ENCODE measurements at places on chromosomes 1 and 21.

DNA sequence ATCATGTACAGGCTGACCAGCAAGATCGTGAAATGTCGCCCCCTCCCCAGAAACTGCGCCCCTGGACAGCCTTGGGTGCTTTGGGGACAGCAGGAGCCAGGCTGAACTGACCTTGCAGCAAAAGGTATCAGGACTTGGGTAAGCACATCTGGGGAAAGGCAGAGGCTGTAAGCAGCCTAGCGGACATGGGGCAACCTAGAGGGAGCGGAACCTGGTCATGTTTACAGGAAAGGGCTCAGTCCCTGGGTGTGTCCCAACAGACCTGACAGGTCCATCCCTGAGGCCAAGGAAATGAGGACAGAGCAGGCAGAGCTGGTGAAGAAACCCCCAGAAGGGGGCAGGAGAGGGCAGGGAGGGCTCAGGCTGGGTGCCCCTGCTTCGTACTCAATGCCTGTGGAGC lies 3.1 kb upstream of the S100A8 start:
- DNase-seq, result no peak

GRCh38 chr1:226888021-226888420 lies 17.6 kb downstream of the PSEN2 start:
- no peak for DNase-seq

GRCh38 chr1:247536340-247536739 lies at the start of gene OR2C3:
TSS of gene OR2C3 (minus strand) at chr1:247536440. CDS start at chr1:247532511, 3,929 bp downstream.
- DNase-seq, result no peak

GRCh38 chr1:51305371-51305823 lies 25.0 kb downstream of the TTC39A start:
- peak; percentile 10 for DNase-seq

- no peak for DNase-seq
These were observed 5.4 kb upstream of the SIM2 start for GRCh38 chr21:36693489-36694030.

DNA sequence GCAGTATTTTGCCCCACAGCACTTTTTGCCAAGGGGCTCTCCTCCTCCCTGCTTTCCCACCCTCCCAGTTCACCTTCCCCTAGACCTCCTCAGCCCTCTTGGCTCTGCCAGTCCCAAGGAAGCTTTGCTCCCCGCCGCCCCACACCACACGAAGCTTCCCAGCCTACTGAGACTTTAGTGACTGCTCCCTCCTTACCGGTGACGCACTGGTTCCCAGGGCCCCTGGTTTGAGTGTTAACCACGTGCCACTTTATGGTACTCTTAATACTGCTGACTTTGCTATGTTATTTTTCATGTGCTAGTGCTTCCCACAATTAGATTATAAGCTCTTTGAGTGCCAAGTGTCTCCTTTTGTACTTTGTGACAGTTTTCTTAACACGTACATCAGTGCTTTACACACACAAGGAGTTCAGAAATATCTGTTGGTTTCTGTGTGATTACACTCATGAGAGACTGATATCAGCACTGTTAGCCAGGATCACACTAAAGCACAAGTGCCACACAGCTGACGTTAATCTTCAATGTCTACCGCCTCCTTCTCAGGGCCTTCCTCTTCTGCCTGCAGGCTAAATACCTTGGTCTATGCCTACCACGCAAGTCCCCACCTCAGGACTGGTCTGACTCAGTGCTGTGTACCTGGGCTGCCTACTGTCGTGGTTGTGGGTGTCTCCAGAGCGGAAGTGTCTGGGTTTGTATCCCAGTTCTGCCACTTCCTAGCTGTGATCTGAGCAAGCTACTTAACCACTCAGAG lies 61.0 kb downstream of the DNTTIP2 start:
- no peak for DNase-seq

GRCh38 chr1:55443175-55443915 lies 228.2 kb upstream of the USP24 start:
- peak; percentile 90 for DNase-seq

DNA sequence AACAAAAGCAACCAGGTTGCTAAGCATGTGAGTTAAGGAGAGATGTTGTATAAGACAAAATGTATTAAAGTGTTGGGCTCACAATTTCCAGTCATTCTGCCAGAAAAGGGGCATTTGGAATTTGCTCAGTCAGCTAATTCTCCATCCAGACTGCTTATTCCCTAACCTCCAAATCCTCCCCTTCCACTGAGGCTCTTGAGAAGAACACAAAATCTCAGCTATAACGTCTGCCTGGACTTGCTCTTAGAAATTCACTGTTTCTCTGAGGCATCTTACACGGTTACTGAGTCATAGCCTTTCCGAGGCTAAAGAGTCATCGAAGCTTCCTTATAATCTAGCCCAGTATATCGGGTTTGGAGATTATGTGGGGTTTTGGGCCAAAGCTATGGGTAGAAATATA lies 548.2 kb upstream of the ADGRL4 start:
- DNase-seq, result no peak

- peak; percentile 86 for DNase-seq
These were observed 5.3 kb downstream of the DSCAM start for GRCh38 chr21:40841524-40842196.

GRCh38 chr1:214010197-214010573 lies 22.4 kb downstream of the PROX1 start:
- no peak for DNase-seq

DNA sequence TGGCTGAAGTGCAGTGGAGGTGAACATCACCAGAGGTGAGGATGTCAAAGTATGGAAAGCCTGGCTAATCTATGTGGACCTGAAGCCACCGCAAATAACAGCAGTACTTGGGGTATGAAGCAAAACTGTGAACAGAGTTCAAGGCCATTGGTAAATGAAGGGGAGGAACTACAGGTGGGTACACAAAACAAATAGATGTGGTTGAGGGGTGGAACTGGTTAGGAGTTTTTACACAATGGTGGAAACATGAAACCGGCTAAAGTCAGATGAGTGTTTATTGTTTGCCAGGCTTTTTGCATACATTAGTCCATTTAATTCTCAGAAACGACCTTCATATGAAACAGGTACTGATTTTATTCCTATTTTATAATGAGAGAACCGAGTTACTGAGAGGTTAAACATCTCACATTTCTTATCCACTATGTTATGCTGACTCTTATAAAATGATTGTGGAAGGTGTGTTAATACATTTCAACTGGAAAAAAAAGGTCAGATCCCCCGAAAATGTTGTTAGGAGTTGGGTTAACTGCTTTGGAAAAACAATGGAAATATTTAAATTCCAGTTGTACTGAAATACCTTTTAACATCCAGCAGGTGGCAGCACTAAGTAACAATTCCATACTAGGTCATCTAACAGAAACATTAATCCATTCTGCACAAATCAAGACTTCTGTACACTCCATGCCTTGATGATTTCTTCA lies 44.3 kb upstream of the GTF2B start:
- no peak for DNase-seq

DNA sequence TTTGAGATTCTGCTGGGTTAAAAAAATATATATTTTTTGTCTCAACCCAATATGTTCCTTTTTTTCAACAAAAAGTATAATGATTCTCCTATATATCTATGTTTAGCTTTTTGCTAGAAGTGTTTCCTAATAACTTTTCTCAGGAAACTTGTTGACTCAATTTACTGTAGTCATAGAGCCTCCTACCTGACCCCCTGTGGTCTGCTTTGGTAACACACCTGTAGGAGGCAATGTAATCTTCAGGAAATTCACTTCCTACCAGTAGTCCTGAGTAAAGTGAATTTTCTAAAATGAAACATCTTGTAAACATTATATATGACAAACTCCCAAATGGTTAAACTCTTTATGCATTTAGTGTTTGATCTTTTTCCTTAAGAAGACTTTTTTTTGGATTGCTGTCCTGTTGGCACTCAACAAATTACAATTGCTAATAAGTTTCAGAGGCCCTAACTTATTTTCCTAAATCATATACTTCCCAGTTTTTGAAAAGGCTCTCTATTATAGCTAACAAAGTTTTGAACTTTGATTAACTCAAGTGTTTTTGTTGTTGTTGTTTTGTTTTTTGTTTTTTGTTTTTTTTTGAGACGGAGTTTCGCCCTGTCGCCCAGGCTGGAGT lies 118.3 kb downstream of the OLFML2B start:
- no peak for DNase-seq

DNA sequence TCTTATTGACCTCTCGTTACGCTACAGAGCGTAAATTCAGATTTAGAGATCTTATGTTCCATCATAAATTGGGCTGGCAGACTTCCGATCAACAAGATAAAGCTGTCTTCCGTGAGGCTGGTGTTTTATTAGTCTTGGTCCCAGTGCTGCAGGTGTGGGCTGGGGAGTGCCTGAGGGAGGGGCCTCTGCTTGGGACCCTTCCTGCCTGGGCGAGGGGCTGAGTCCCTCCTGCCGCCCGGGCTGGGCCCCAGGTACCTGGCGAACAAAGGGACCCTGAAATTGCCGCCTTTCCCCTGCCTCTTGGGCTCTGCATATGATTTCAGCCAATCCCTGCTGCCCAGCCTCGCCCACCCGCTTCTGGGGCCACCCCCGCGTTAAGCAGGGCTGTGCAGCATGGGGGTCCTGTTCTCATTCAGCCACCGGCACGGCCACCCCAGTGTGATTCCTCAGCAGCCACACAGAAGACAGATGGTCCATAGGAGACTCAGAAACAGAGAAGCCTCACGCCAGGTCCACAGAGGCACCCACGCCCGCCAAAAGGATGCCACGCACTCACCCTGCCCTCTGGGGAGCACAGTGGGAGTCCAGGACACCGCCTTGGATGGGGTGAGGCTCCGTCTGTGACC lies 6.1 kb upstream of the SAMD11 start:
- DNase-seq, result no peak

DNA sequence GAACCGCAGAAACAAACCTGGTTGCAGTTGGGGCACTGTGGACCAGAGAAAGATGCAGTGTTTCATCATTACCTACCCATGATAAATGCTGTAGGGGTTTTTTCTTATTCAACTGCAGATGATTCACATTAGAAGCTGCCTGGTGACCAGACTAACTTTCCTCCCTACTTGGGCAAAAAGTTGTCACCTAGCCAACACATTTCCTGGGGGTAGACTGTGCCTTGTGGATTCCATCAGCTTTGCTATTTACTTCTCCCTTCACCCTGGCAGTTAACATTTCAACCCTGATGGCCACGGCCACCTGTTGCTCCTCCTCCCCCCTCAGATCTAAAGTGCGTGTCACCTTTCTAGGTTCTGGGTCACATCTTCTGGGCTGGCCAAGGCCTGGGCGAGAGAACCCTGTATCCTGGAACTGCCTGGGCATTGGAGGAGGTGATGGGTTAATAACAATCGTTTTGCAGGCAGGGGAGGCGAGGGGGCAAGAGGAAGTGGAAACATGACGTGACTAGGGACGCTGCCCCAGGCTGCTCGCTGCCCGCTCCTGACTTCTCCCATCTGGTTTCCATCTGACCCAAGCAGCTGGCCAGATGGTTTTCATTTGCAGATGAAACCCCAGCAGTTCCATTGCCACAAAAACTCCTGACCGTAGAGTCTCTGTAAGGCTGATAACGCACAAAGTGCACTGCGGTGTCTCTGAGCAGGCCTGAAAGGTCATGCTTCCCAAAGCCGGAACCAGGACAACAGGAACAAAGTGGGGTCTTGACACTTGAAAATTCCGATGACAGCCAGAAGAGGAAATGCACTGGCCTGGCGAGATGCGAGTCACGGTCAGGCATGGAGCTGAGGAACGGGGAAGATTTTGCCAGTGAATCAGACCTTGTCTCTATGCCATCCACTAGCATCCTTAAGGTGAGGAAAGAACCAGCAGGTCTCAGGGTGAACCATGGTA lies 36.6 kb downstream of the CAPZB start:
- DNase-seq, result peak; percentile 33

GRCh38 chr1:35726450-35727433 lies 8.1 kb upstream of the C1orf216 start:
- no peak for DNase-seq

- no peak for DNase-seq
These were observed 104.9 kb downstream of the BCAR3 start for GRCh38 chr1:93576746-93577145.

- no peak for DNase-seq
These were observed 27.6 kb upstream of the CLDN14 start for GRCh38 chr21:36507397-36508018.

DNA sequence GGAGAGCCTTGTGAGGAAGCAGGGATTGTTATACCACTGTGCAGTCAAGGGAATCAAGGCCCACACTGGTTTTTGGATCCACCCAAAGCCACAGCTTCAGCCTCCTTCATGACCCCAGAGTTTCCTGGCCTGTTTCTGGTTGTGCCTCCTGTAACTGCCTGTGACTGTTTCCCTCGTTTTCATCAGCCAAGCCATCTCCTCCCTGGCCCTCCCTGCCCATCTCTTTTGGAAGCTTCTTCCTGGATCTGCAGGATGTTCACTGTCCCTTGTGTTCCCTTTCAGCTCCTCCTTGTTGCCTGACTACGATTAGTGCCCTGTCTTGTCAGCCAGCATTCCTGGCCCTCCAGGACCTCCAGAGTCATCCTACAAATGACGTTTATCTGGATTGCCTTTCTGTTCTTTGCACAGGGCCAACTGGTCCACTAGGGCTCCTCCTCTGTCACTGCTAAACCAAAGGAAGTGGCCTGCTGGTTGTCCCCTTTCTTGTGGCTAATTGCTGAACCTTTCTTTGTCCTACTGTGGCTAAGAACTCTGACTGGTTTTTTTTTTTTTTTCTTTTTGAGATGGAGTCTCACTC lies 17.9 kb downstream of the SFT2D2 start:
- DNase-seq, result no peak

DNA sequence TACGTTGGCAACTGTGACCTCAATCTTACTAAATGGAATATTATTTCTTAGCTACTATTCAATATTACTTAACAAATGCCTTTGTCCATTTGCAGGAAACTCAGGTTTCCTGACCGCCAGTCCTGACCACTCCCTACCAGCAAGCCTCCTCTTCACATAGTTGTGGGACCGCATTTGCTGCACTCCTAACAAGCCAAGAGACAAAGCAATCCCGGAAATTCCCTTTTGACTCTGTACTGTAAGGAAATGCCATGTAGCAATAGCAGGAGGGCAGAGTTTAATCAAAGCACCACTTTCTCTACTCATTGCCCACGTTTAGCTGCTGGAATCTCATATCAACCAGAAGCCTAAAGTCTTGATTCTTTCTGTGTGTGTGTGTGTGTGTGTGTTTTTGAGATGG lies 28.1 kb upstream of the ACBD6 start:
- no peak for DNase-seq

- DNase-seq, result no peak
These were observed 1.1 kb downstream of the CTPS1 start for GRCh38 chr1:40980453-40981121.

DNA sequence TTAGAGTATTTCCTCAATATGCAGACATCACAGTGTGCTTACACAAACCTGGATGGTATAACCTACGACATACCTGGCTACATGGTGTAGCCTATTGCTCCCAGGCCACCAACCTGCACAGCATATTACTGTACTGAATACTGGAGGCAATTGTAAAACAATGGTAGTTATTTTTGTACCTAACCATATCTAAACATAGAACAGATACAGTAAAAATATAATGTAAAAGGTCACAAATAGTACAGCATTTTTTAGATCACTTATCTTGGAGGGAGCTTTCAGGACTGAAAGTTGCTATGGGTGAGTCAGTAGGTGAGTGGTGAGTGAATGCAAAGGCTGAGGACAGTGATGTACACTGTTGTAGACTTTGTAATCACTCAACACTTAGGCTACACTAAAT lies 492.3 kb downstream of the MRPL39 start:
- DNase-seq, result no peak

- no peak for DNase-seq
These were observed 28.2 kb upstream of the HRNR start for GRCh38 chr1:152252157-152252556.
